Epithelial cell of alveolus of lung (primary cell): ENCODE measurements at places on chromosomes 2 and 18. TPM values are rescaled to one million over a fixed set of nuclear protein-coding genes. Genes with fewer than 3 reads are reported as not detected.

Gene CCDC150
- total RNA-seq, result 1.4 and 2.3 TPM in 2 replicates

Gene NLRC4
- total RNA-seq, result not detected in 2 replicates

Gene TMEM169
- 0.16 and 0.65 TPM in 2 replicates for total RNA-seq

Gene GPR39
- total RNA-seq, result 9.1 TPM in 1 of 2 replicates, not detected in the other

Gene GMCL1
- 7.0 and 7.9 TPM in 2 replicates for total RNA-seq

Gene RTP5
- not detected in 2 replicates for total RNA-seq
